Stimulated activated CD8-positive, alpha-beta memory T cell treated with anti-CD3 and anti-CD28 coated beads, Interleukin-2, amount 100 ng/mL, for 1 hour (primary cell): ENCODE measurements at places on chromosomes 3 and 15.

DNA sequence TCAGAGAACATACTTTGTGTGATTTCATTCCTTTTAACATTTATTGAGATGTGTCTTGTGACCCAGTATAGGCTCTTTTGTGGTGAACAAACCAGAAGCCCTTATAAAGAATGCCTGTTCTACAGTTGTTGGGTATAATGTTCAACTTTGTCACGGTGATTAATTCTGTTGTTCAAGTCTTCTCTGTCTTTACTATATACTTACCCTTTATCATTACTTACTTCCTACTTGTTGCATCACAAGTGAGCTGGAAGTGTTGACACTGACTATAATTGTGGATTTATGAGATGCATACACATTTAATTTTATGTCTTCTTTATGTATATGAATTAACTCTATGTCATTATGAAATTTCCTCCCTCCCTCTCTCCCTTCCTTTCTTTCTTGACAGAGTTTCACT is 59.7 kb upstream of the TBL1XR1 start:
- DNase-seq = no peak

GRCh38 chr3:28743831-28744230 is 395.2 kb upstream of the AZI2 start:
- DNase-seq = no peak

- DNase-seq = no peak
Observed at GRCh38 chr3:52313774-52314188, 2.3 kb upstream of the DNAH1 start.

DNA sequence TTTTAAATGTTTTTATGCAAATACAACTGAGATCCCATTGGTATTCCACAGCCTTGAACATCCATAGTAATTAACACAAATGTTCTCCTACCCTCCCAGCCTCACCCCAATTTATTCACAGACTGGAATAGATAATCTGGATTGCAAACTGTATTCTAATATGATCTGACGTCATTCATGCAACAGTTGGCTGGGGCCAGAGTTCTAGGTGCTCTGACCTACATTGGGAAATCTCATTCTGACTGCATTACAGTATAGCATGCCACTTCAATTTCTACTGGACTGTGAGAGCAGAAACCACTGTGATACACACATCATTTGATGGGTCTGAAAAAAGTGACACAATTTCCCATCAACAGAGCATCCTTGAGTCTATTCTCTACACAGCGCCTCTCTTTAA is 403.1 kb downstream of the MAGI1 start:
- DNase-seq = no peak

DNA sequence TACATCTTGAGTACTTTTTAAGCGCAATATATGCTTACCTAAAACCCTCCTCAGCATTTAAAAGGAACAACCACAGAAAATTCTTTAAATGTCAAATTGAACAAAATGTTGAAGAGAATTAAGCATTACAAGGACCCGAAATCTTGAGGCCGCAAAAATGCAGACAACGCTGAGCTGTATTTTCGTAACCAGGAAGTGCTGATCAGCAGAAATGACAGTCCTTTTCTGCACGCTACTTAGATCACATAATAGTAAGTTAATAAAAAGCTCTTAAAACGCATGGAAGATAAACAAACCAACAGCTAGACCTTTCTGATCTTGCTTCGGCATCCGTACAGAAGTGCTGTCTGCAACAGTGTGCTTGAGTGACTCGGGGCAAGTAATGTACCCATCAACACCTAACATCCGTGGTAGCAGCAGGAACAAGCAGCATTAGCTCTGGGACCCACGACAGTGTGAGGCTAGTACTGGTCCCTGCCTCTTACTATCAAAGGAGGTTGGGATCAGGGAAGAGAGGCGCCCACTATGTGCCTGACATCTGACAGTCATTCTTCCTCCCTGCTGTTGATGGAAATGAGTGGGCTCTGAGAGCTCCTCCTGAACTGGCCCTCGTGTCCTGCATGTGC is 1.8 kb upstream of the SSUH2 start:
- DNase-seq = no peak

GRCh38 chr3:46124216-46125177 is 83.6 kb downstream of the CCR1 start:
- DNase-seq = no peak

DNA sequence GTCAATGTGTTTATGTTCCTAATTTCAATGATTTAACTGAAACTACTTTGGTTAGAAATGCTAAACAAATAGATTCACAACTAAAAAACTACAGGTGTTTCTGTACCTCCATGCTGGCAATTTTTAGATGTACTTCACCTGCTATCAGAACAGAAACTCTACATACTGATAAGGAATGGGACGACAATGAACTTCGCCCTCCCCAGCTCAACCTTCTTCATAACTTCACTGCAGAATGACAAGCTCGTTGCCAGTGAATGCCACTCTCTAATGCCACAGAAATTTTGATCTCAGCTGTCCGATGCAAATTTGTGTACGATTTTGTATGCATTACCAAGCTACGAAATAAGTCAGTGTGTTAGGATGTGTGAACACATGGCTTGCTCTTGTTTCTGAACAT is 133.4 kb downstream of the FOXP1 start:
- DNase-seq = no peak

- no peak for DNase-seq
Observed at GRCh38 chr15:58527573-58528187, 95.9 kb downstream of the LIPC start.

DNA sequence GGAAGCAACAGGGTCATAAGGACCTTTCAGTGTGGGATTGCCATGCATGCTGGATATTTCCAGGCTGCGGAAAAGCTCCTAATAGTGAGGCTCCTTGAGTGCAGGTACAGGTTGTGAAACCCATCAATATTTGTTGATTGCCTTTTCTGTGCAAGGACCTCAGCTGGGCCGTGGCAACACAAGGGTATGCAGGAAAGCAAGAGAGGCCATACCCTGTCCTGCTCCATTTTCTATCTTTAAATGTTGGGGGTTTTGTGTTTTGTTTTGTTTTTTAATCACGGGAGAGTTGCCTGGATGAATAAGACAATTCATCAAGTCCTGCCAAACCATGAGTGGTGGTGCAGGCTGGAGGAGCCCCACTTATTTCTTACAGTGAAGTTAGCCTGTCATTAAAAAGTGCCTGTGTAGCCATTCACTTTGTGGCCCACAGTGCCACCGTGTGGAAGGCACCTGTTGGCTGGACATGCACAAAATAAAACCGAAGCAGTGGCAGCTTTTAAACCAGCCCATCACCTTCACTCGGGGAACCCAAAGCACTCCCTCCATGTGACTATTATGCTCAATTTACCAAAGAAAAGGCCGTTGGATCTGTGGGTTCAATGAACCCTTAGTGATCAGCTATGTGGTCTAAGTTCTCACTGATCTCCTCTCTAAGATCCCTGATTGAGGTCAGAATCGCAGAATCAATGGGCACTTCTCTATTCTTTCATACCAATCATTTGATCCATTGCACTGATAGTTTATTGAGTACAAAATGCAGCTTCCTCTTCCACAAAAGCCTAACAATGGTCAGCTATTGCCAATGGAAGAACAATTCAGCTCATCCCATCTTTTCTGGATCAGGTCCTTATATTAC is 42.2 kb downstream of the CLDN18 start:
- DNase-seq = no peak

DNA sequence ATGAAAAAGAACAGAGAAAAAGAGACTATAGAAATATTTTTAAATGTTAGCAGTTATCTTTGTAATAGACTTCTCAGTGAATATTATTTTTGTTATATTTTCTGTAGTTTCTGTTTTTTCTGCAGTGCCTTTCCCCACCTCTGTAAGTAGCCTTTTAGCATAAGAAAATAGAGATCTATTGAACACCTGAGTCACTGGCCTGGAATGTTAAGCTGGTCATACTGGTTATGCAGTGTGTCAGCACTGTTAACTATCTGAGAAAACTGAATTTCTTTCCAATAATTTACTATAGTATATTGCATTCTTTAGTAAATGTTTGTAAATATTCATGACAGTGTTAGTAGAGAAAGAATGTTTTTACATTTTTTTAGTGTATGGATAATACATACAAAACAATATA is 79.8 kb downstream of the NECTIN3 start:
- no peak for DNase-seq

DNA sequence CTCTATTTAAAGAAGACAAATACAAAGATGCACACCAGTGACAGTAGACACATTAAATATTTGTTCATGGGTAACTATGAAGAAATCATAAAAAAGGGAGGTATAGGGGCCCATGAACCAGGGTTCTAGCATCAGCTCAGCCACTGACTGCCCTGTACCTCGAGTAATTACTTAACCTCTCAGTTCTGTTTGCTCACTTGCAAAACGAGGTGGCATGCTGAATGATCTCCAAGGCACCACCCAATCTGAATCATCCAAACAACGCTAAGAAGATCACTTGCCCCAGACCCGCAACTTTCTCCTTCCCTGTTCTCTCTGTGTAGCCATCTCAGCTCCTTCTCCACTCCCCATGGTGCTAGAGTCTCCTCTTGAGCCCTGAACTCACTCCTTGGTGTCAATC is 374.7 kb downstream of the VPS13C start:
- no peak for DNase-seq

- DNase-seq = no peak
Observed at GRCh38 chr3:72951259-72951722, 45.3 kb upstream of the PPP4R2 start.

DNA sequence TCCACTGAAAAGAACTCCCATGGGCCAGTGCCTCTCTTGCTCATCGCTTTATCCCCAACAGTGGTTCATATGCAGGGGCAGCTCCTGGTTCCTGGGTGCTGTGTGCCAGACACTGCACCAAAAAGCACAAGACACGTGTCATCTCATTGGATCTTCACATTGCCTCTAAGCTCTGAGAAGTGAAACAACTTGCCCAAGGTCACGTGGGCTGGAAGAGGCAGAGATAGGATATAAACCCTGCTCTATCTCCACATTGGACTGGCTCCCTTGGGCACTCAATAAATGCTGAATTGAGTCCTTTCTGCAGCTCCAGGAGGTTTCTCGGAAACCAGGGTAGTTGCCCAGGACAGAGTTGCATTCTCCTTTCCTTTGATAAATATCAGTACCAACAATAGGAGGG is 88.1 kb downstream of the SRGAP3 start:
- DNase-seq = no peak

DNA sequence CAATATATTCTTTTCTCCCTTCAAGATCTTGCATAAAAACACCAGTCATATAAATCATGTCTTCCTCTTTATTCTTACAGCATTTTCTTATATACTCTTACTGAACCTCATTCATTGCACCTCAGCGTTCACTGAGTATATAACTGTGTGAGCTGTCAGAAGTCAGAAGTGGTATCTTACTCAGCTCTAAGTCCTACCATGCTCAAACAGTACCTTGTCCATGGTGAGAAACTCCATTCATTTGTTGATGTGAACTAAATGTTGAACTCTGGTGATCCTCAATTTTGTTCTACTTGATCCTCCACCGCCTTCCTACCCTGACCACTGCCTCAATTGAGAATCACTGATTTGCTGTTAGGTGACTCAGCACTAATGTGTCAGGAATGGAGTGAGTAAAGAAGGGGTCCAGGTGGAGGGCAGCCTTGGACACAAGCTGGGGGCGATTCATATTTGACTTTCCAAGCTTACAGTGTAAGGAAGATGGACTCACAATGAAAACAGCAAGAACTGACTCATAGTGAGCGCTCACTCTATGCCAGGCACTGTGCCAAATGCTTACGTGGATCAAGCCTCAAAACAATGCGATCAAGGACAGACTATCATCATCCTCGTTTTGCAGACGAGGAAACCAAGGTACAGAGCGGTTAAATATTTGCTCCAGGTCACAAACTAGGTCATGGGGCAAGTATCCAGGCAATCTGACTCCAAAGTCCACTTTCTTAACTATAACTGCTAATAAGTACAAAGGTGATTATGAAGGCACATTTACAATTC is 13.5 kb upstream of the ZFYVE19 start:
- no peak for DNase-seq

DNA sequence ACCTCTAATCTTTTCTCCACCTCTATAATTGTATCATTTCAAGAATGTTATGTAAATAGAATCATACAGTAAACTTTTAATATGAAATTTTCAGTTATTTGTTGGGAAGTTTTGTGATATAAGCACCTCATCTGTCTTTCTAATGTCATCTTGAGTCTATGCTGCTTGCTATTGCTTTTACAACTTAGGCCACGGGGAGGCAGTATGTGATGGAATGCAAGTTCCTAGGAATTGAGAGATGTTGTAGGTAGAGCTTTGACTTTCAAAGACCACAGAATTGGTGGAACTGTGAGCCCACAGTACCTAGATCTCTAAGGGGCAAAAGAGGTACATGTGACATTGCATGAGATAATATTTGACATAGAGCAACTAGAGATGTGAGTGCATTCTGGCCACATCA is 328.3 kb downstream of the MFSD1 start:
- DNase-seq = no peak

GRCh38 chr3:141542202-141542969 is 55.6 kb downstream of the RASA2 start:
- no peak for DNase-seq

DNA sequence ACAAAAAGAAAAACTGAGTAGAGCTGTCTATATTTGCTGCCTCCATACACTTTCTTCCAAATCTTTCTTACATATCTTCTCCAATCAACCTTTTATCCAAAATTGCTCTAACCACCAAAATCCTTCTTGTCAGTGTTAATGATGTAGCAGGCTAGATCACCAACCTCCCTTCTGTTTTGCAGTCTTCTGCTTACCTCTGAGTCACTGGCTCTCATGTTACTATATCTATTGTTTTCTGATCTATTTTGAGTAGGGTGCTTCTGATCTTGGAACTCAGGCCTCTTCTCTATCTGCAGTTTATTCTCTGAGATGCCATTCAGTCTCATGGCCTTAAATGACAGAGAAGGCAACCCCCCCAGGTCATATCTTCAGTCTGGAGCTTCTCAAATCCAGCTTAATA is 26.3 kb upstream of the AADAC start:
- no peak for DNase-seq

- no peak for DNase-seq
Observed at GRCh38 chr3:69370156-69370883, 15.6 kb downstream of the FRMD4B start.

DNA sequence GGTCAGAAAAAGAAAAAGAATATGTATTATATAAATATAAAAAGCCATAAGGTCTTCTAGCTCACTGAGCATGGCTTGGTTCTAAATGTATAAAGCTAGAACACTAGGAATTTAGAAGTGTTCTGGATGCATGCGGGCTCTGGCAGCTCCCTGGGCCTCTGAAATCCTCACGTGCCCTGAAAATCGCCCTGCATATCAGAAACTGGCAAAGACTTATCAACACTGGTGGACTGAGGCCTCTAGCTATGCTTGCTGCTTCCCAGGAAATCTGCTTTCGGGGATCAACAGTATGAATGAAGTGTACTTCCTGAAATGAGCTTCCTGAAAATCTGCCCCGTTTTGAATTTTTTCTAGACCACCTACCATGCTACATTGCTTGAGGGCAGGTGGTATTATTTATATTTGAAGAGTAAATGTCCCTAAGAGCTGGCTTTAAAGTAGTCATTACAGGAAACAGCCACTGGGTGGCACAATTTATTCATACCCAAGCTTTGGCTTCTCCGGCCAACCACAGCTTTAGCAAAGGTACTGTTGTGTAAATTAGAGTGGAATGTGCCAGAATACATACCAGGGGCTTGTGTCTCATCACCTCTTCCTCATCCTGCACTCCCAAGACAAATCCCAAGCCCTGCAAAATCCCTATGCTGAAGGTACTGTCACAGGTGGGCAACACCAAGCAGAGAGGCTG is 17.7 kb downstream of the CRTAP start:
- DNase-seq = no peak
